C1 segment of cervical spinal cord (tissue), 14 donors: ENCODE measurements at places on chromosomes 12 and 14.

DNA sequence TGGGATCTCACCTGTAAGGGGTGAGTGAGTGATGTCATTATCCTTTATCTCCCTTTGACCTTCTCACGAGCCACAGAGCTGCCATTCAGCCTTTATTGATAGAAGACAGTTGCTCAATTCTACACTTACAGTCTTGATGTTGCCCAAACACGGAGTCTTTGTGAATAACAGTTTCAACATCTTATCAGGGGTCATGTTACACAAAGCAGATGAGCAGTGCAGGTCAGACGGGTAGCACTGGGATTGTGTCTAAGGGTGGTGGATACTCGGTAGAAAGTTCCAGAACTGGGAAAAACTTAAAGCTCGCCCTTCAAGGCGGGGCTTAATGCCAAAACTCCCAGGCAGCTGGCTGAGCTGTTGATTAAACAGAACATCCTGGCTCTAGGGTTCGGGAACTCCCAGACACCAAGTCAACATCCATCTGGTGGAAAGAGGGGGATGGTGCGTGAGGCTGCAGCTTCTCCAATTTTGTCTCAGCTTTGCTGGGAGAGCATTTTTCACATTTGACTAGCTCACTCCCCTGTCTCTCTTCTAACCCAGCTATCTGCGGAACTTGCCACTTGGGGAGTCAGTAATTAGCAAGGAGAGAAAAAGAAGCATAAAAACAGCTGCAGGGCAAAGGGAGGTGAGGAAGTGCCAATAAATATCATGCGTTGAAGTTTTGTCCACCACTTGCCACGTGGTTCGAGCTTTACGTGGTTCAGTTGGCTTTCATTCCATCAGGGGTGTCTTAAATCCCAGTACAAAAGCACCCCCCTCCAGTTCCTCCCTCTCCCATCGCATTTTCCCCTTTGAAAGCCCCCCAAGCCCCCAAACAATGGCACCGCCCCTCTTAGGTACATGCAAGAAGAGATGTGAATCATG is 31.0 kb downstream of the FOXN4 start:
- no peak for DNase-seq

DNA sequence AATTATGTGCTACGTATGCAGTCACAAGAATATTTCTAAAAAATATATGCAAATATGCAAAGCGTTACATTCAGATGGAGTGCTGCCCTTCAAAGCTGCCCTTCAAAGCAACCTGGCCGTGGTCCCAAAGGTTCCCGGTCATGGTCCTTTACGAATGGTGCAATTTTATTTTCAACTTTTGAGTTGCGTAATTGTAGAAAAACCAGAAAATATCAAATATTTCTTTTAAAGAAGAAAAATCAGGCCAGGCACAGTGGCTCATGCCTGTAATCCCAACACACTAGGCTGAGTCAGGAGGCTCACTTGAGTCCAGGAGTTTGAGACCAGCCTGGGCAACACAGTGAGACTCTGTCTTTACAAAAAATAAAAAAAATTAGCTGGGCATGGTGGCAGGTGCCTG is 21.4 kb downstream of the CLSTN3 start:
- no peak for DNase-seq

- no peak for DNase-seq
Observed at GRCh38 chr12:109500406-109501185, 23.2 kb downstream of the UBE3B start.

DNA sequence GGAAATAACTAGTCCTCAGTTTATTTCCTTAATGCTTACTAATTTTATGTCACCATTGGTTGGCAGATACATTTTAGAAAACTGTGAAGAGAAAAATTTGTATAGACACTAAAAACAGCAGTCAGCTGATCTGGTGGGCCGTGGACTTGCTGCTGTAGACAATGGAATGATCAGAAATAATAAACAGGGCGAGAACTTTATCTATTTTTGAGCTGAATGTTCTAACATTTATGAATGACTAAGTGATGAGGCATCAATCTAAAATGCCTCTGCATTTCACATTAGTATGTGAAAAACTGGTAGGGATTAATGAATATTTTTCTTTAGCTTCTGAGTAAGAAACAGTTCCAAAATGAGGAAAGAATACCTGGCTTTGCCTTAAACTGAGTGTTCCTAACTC is 24.8 kb upstream of the PKP2 start:
- DNase-seq: no peak

- DNase-seq: no peak
Observed at GRCh38 chr12:116366824-116367223, 89.3 kb upstream of the MED13L start.

DNA sequence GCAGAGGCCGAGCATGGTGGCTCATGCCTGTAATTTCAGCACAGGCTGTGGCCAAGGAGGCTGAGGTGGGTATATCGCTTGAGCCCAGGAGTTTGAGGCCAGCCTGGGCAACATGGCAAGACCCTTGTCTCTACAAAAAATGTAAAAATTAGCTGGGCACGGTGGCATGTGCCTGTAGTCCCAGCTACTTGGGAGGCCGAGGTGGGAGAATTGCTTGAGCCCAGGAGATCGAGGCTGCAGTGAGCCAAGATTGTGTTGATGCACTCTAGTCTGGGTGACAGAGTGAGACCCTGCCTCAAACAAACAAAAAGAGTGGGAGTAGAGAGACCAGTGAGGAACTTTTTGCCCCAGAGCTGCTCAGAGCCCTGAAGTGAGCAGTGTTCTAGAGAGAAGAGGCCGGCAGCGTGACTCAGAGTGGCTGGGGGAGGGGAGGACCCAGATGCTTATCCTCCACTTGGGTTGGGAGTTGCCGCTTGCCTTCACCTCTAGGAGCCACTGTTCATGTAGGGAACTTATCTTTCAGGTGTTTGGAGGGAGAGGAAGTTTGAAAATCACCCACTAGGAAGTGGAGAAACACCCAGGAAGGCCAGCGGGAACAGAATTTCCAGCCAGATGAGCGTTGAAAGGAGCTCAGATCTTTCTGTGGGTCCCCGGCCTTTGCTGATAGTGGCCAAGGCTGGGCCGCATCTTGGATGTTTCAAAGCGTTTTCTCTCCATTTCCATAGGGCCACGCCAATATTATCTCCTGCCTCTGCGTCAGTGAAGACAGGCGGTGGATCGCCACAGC is 15.3 kb downstream of the CFAP251 start:
- no peak for DNase-seq

- DNase-seq: no peak
Observed at GRCh38 chr12:84691266-84691665, 221.3 kb downstream of the SLC6A15 start.

GRCh38 chr14:103501041-103501870 is 21.4 kb downstream of the CKB start:
- DNase-seq: no peak

GRCh38 chr12:117134721-117135120 is 35.5 kb upstream of the TESC start:
- no peak for DNase-seq

GRCh38 chr14:37116933-37117849 is 55.2 kb downstream of the SLC25A21 start:
- DNase-seq: no peak

DNA sequence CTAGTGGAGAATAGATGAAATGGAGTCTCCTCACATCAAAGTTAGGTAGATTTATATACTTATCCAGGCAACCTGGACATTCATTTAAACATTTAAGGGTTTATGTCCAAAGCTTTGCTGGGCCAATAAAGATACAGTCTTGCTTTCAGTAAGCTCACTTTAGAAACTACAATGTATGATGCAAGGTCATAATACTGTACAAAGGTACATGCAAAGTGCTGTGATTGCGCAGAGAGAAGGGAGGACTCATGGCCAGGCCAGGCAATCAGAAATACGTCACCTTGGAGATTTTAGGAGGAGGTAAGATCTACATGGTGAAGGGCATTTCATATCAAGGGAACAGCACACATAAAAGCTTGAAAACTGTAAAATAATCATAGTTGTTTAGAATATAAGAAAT is 113.6 kb downstream of the FGD4 start:
- DNase-seq: no peak

GRCh38 chr14:99158150-99158549 is 113.8 kb downstream of the BCL11B start:
- no peak for DNase-seq

GRCh38 chr14:81066672-81067071 is 111.3 kb downstream of the TSHR start:
- no peak for DNase-seq
